ENCODE measurements at places on chromosomes 11 and 22.

DNA sequence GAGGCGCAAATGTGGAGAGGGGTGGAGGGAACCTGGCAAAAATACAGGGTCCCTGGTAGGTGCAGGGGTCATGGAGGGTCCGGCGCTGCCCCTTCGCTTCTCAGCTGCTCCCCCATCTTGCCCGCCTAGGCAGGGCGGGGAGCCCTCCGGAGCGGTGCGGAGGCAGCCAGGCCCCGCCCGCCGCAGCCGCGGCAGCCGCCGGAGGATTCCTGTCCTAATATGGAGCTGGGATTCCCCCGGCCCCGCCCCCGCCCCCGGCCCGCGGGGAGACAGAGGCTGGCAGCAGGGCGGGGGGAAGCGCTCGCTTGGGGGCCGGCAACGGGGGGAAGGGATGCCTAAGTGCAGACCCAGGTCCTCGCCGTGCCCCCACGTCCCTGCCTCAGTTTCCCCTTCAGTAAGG is 1.0 kb upstream of the NPAS4 start:
- DNase-seq: no peak

GRCh38 chr11:36130401-36130800 is 158.8 kb downstream of the COMMD9 start:
- DNase-seq: no peak

- DNase-seq: no peak
Observed at GRCh38 chr11:86374069-86374468, 618 bp upstream of the CCDC81 start.

DNA sequence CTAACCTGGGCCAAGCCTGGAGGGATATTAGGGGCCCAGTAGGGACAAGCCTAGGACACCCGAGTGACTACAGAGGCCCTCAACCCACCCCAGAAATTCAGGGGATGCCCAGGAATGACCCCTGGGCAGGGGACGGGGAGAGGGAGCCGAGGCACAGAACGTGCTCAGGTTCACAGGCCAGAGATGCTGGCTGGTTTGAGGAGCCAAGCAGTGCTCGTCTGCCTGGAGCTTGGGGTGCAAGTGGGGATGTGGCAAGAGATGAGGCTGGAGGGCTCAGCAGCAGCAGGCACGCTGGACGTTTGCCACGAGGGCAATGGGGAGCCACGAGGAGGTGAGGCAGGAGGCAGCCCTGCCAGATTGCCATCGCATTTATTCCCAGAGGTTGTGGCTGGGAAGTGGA is 34.0 kb upstream of the EMID1 start:
- DNase-seq: no peak

GRCh38 chr22:36617694-36618522 is 85.6 kb downstream of the CACNG2 start:
- no peak for DNase-seq

GRCh38 chr11:115347106-115347505 is 157.1 kb downstream of the CADM1 start:
- no peak for DNase-seq

- no peak for DNase-seq
Observed at GRCh38 chr11:96054870-96055705, 131.2 kb upstream of the MTMR2 start.

GRCh38 chr22:40997520-40997919 is 46.3 kb downstream of the RBX1 start:
- no peak for DNase-seq

GRCh38 chr11:267491-267994 is 10.7 kb upstream of the NLRP6 start:
- DNase-seq: peak; percentile 55

DNA sequence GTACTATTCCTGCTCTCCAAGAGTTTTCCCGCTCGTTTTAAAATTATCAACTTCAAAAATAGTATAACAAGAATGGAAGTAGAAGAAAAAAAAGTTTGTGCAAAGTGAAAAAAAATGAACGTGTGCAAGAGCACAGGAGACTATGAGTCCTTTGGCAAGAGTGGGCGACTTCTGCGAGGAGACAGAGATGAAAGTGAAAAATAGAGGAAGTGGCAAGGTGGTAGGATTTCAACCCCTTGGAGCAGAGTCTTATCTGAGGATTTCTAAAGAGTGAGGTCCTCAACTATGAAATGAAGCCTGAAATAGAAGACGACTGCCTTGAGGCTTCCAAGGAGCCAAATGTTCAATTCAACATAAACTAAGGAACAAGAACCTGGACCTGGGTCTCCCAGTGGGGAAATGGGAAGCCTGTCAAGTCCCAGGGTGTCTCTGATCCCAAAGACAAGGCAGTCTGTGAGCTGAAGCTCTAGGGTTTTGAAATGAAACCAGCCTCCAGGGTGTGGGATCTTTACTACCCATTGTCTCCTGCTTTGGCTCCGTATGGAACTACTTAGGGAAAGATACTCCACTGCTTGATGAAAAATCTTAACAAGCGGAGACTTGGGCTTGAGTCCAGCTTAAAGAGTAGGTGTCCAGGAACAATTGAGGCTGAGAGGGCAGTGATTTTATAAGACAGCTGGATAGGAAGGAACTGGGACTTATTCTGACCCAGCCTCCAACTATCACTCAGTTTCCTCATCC is 4.8 kb downstream of the P4HA3 start:
- no peak for DNase-seq

- no peak for DNase-seq
Observed at GRCh38 chr22:49825436-49825835, 2.2 kb downstream of the BRD1 start.

DNA sequence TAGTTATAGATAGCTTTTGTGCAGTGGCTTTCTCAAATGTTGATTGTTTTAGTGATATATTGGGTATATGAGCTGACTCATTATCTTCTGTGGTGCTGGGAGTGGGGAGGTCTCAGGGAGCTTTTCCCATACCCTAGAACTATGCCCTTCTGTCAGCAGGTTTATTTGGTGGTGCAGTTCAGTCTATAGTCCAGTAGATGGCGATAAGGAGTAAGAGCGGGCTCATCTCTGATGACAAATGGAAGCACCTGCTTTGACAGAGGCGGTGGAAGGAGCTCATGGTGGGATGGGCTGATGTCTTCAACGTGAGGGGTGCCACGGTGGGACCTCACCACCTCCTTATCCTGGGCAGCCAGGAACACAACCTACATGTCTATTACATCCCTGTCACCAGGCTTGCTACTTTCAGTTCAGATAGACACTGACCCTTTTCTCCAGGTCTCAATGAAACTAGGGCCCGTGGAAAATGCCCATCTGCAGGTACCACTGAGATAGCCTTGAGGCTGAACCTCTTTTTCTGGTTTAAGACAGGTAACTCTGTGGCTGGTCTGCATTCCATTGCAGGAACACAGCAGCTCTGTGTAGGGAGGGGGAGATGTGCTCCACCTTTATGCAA is 13.0 kb upstream of the OR6A2 start:
- peak; percentile 18 for DNase-seq

- DNase-seq: no peak
Observed at GRCh38 chr22:22867996-22868715, 19.5 kb upstream of the IGLL5 start.

GRCh38 chr22:41834005-41834944 is 1.4 kb downstream of the SREBF2 start:
- DNase-seq: no peak

DNA sequence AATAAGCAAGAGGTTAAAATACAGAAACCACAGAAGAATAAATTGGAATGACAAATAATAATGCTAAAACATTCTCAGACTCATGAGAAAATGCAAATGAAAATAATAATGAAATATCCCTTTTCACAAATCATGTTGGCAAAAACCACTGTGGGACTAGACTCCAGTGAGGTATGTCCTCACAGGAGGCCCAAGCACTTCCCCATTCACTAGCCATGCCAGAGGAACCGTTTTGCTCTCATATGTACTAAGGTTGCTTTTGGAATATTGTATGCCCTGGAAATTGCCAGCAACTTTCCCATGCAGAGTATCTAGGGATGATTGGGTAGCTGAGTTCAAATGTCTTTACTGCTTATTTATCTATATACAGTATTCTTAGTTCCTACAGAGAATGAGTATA is 106.2 kb upstream of the CHORDC1 start:
- DNase-seq: no peak

DNA sequence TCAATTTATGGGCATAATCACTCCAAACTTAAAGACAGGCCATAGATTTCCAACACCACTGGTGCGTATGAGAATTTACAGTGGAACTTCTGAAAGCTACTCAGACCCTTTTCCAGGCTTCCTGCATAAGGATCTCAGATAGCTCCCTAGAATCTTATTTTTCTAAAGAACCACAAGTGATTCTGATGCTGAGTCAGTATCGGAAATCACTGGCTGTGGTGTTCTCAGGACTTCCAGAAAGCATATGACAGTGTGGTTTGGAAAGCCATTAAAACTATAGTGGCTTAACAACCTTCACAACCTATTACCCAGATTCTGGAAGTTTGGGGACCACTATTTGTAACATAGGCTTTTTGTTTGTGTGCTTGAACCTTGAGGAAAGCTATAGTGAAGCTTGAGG is 756.0 kb downstream of the DLG2 start:
- DNase-seq: no peak

DNA sequence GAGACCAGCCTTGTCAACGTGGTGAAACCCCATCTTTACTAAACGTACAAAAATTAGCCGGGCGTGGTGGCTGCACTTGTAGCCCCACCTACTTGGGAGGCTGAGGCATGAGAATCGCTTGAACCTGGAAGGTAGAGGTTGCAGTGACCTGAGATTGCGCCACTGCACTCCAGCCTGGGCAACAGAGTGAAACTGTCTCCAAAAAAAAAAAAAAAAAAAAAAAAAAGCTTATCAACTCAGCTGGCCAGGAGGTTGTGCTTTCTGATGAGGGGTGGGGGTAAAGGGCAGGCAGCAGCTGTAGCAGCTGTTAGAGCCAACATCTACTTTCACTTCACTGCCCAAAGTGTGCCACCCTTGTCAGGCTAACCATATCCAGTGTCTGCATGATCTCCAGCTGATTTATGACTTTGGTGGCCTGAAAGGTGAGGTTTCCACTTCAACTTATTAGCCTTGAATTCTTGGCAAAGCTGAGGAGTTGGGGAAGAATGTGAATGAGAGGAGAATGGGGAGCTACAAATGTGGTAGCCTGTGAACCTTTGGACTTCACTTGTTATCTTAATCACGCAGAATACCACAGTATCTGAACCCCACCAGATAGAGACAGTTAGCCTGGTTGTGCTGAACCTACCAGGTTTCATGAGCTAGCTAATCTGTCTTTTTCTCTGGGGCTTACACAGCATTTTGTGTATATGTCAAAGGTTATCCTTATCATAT is 19.6 kb downstream of the RNF121 start:
- no peak for DNase-seq

GRCh38 chr11:8639655-8640054 is 42.8 kb downstream of the TRIM66 start:
- DNase-seq: no peak

DNA sequence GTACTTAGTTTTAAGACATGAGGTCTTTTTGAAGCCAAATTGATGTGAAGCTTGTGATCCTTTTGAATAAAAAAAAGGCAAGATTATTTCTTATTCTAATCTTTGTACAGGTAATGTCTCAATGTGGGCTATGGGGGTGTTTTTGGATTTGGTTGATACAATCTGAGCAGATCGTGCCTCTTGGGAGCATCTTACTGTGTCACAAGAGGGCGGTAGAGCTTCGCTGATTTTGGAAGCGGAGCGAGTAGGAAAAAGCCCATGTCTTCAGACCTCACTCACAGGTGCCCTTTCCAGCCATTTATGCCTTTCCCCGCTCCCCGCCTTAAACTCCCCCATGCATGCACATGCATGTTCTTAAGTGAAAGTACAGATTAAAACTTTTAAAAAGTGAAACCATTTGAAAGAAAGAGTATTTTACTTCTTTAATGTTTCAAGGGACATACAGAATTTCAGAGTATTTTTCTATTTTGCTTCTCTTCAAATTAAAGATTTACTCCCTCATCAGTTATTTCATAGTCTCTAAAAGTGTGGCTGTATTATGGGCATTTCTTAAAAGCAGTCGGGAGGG is 18.8 kb downstream of the DDX25 start:
- DNase-seq: peak; percentile 68

DNA sequence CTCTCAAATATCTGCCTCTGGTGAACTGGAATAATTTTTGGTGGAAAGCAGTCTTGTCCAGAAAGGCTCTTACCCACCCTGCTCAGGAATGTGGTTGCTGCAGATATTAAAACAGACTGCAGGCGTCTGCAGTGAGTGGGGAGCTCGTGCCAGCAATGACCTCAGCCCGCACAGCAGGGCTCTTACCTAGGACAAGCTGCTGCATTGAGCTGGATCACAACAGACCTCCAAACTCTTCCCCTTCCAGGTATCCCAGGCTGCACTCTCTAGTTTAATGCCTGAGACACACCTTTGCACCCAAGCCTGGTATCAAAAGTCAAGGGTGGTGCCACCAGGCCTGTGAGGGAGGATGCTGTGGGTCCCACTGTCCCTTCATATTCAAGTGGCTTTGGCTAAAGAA is 69.7 kb upstream of the CDON start:
- DNase-seq: no peak

DNA sequence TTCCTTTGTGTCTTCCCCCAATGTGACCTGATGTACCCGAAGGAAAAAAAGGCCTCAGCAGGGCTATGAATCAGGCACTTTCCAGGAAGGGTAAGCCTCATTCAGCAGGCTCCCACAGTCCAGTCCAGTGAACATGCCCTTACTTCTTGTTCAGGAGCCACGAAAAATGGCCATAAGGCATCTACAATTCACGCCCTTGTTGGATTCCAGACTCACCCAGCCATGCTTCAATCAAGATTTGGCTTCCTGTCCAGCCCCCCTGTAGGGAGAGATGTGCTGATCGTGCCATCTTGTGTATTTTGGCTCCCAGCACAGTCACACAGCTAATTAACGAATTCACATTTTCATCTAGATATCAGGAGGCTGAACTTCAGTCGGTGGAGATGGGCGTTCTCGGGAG is 9.9 kb upstream of the KCNJ5 start:
- DNase-seq: no peak

GRCh38 chr22:26616650-26617049 is 1.2 kb downstream of the CRYBB1 start:
- DNase-seq: no peak

DNA sequence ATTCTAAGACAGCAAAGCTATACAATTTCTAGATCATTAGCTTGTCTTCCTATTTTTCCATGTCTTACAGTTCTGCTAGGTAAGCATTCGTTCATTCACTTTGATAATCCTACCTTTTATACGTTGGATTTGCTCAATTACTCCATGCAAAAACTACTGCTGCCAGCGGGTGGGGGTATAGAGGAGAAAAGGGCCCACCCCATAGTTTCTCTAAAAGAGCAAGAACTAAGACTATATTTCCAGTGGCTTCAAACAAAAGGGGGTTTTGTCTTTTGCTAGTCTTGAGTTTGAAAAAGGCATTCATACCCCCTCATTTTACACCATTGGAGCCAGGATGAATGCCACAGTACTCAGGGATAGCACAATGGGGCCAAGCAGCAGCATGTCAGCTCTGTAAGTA is 155.7 kb downstream of the WT1 start:
- DNase-seq: no peak

GRCh38 chr11:84887055-84887629 is 740.0 kb downstream of the DLG2 start:
- no peak for DNase-seq

- DNase-seq: no peak
Observed at GRCh38 chr11:112369916-112370315, 109.3 kb upstream of the PLET1 start.

All from activated CD4-positive, alpha-beta T cell treated with anti-CD3 and anti-CD28 coated beads, Interleukin-2, amount 50 U/mL, for 48 hours (primary cell).